Breast epithelium (tissue), 4 donors: ENCODE measurements at places on chromosomes 7 and 10. TPM values are rescaled to one million over a fixed set of nuclear protein-coding genes. Genes with fewer than 3 reads are reported as not detected.

Gene ARMC3
- total RNA-seq = not detected

Gene BLNK
- 2.9 TPM for total RNA-seq

Gene CYP26C1
- total RNA-seq = not detected

Gene WDR91
- total RNA-seq = 21.4 TPM

Gene SLC26A3
- 36.4 TPM for total RNA-seq

Gene NXPH1
- total RNA-seq = not detected

Gene INSYN2A
- total RNA-seq = 0.16 TPM

Gene DNAJB9
- total RNA-seq = 51.2 TPM

- H3K27ac ChIP-seq = no peak overlapping the region
- no peaks in the 10 kb centered on the region for H3K36me3 ChIP-seq
- DNase-seq = no peak
- H3K4me3 ChIP-seq = no peak overlapping the region
- no peaks in the 10 kb centered on the region for H3K4me1 ChIP-seq
Observed at GRCh38 chr7:8251195-8251594, 10.8 kb downstream of the ICA1 start.

GRCh38 chr7:99621271-99621670, 4.5 kb downstream of the ZSCAN25 start:
- H3K27ac ChIP-seq = no peak overlapping the region
- no peak overlapping the region for H3K4me3 ChIP-seq

DNA sequence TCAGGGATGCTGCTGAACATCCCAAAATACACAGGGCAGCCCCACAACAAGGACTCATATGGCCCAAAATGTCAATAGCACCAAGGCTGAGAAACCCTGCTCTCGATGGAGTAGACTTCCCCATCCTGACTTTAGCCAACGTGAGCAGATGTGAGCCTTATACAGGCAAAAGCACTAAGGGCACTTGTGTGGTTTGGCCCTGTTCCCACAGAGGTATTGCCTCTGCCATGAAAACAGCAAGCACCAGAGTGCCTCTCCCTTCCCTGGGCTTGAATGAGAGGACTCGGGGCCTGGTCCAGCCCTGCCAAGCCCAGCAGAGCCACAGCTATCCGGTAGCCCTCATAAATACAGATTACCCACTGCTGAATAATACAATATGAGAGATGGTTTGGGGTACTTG, 47.5 kb downstream of the ACSM6 start:
- no peak for DNase-seq
- H3K4me1 ChIP-seq = no peaks in the 10 kb centered on the region
- peak overlapping the region; percentile 43 for H3K27ac ChIP-seq
- H3K4me3 ChIP-seq = no peak overlapping the region
- no peaks in the 10 kb centered on the region for H3K27me3 ChIP-seq

GRCh38 chr10:16116404-16117304, 256.3 kb upstream of the MINDY3 start:
- H3K36me3 ChIP-seq = no peaks in the 10 kb centered on the region
- no peak for DNase-seq
- no peaks in the 10 kb centered on the region for H3K4me1 ChIP-seq
- H3K4me3 ChIP-seq = no peak overlapping the region
- H3K27me3 ChIP-seq = no peaks in the 10 kb centered on the region
- no peak overlapping the region for H3K27ac ChIP-seq

- H3K4me1 ChIP-seq = no peaks in the 10 kb centered on the region
- no peak for DNase-seq
- no peaks in the 10 kb centered on the region for H3K27me3 ChIP-seq
- no peak overlapping the region for H3K27ac ChIP-seq
- H3K4me3 ChIP-seq = no peak overlapping the region
Observed at GRCh38 chr10:46554166-46554781, 2.2 kb downstream of the GPRIN2 start.

DNA sequence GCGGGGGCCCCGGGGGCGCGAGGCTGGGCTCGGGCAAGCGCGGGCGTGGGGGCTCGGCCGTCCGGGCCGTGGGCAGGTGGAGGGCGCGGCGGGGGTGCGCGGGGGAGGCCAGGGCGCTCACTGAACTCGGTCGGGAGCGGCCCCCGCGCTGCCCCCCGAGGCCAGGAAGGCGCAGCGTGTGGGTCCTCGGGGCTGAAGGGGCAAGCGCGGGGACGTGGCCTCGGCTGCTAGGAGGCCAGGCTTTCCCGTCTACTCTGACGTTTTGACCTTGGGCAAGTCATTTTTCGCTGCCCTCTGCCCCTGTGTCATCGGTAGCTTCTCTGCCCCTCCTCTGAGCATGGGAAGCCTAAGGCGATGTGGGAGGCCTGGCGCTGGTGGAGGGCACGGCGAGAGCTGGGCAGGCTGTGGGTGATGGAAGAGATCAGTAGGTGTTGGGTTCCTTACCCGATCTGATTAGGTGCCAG, 441 bp downstream of the FBH1 start:
- H3K27me3 ChIP-seq = no peaks in the 10 kb centered on the region
- H3K4me3 ChIP-seq = peak overlapping the region; percentile 90
- peaks cover 3% of the 10 kb centered on the region for H3K4me1 ChIP-seq
- H3K27ac ChIP-seq = peak overlapping the region; percentile 94

- no peaks in the 10 kb centered on the region for H3K4me1 ChIP-seq
- DNase-seq = no peak
- no peaks in the 10 kb centered on the region for H3K27me3 ChIP-seq
- H3K36me3 ChIP-seq = peaks cover 11% of the 10 kb centered on the region
Observed at GRCh38 chr7:6026820-6027311, 4.3 kb upstream of the ANKRD61 start.

DNA sequence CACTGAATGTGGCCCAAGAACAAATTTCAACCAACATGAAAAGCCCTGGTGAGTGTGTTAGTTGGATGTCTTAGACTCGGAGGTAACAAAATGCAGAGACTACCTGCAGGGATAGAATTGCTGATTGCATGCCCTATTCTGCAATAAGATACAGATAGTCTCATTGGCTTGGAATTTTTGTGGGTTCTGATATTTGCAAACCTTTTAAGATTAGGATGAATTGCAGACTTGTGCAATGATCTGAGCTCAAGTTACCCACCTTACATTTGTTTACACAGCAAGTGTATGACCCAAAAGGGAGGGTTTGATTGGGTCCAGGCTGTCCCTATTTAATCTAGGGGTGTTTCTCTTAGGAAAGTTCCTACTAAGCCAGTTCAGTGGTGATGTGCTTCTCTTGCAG, 45.4 kb downstream of the GPR37 start:
- no peak overlapping the region for H3K4me3 ChIP-seq
- no peaks in the 10 kb centered on the region for H3K4me1 ChIP-seq
- no peaks in the 10 kb centered on the region for H3K27me3 ChIP-seq
- H3K36me3 ChIP-seq = no peaks in the 10 kb centered on the region

DNA sequence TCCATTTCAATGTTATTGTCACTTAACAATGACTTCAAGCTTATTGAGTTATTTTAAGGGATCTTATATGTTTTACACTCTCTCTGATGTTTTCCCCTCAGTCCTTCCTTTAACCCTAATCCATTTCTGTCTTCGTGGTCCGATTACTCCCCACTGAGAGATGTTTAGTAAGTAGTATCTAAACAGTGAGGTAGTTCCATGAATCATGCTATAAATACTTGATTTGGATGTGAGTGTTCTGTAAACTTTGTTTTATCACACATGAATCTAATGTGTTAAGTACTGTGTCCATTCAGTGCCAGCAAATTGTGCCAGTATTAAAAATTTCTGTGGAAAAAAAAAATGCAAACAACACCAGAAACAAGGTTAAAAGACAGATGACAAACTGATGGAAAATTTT, 18.6 kb downstream of the RPP30 start:
- H3K4me1 ChIP-seq = no peaks in the 10 kb centered on the region
- DNase-seq = no peak
- peaks cover 3% of the 10 kb centered on the region for H3K36me3 ChIP-seq

DNA sequence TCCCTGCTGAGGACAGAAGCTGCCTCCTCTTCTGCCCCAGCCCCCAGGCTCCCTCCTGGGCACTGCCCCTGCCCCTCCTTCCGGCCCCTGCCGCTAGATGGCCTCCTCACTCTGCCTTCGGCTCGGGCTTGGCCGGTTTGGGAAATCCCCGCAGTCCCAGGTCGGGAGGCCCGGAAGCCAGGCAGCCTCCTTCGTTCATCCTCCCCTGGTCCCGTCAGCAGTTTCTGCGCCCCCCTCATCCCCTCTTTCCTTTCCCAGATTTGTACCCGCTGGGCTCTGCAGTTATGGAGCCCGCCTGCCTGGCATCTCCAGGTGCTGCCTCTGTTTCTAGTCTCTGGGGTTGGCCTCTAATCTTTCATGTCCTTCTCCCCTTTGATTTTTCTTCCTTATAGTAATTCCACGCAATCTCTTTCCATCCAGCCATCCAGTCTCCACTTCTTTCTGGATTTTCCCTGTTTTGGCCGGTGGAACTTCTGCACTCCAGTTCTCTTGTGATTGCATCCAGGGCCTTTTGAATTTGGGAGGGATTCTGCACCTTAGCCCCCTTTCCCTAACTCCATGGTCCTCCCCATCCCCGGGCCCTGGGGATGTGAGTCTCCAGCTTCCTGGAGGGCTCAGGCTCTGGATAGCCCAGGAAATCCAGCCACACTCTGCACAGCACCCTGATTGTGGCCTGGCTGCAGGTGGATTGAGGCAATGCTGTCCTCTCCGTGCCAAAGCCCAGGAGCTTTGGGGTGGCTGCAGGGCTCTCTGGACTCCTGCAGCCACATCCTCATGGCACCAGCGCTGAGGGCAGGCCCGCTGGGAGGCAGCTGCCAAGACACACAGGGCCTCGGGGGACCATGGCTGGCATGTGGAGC, 3.3 kb upstream of the SHH start:
- no peaks in the 10 kb centered on the region for H3K36me3 ChIP-seq
- peaks cover under 1% of the 10 kb centered on the region for H3K4me1 ChIP-seq

DNA sequence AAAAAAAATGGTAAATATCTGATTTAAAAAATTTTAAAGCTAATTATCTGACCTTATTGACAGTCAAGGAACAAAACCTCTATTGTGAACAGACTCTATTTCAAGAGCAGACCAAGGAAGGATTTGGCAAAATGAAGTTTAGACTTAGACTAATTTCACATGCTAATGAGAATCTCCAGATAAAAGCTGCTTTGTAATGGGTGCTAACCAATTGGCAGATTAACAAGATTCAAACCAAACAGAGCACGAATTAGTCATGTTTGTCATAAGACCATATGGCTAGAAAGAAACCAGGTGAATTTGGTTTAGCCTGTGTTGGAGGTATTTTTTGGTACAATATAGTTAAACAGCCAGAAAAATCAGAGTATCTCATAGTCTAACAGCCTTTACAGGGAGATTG, 429.1 kb upstream of the NFE2L3 start:
- H3K27me3 ChIP-seq = no peaks in the 10 kb centered on the region
- no peak overlapping the region for H3K4me3 ChIP-seq
- H3K27ac ChIP-seq = peak overlapping the region; percentile 11

GRCh38 chr10:1369197-1369596, 313.0 kb downstream of the WDR37 start:
- H3K36me3 ChIP-seq = no peaks in the 10 kb centered on the region
- no peaks in the 10 kb centered on the region for H3K4me1 ChIP-seq
- DNase-seq = no peak
- H3K4me3 ChIP-seq = no peak overlapping the region
- H3K27me3 ChIP-seq = no peaks in the 10 kb centered on the region

DNA sequence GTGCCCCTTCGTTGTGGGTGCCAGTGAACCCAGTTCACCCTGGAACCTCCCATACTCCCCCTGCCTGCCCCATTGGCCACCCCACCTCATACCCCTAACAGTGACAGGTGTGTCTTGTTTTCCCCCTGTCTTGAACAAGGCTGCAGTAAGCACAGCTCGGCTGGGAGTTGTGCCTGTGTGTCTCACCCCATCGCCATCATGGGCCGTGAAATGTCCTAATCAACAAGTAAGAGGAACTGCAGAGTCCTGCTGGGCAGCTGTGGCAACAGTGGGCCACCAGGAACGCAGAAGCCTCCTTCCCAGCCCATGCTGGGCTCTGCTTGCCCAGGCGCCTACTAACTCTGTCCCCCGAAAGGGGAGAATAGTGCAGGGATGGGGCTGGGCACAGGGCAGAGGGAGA, 91.6 kb downstream of the C10orf105 start:
- no peaks in the 10 kb centered on the region for H3K27me3 ChIP-seq
- H3K4me1 ChIP-seq = no peaks in the 10 kb centered on the region
- no peak for DNase-seq
- H3K36me3 ChIP-seq = no peaks in the 10 kb centered on the region

- DNase-seq = no peak
- H3K4me1 ChIP-seq = no peaks in the 10 kb centered on the region
- no peaks in the 10 kb centered on the region for H3K36me3 ChIP-seq
- no peaks in the 10 kb centered on the region for H3K27me3 ChIP-seq
- no peak overlapping the region for H3K4me3 ChIP-seq
Observed at GRCh38 chr10:132264966-132265889, 42.5 kb downstream of the STK32C start.

- H3K4me1 ChIP-seq = no peaks in the 10 kb centered on the region
- no peak overlapping the region for H3K27ac ChIP-seq
- no peak for DNase-seq
- H3K27me3 ChIP-seq = no peaks in the 10 kb centered on the region
- no peaks in the 10 kb centered on the region for H3K36me3 ChIP-seq
Observed at GRCh38 chr10:57017356-57018037, 656.4 kb upstream of the ZWINT start.

DNA sequence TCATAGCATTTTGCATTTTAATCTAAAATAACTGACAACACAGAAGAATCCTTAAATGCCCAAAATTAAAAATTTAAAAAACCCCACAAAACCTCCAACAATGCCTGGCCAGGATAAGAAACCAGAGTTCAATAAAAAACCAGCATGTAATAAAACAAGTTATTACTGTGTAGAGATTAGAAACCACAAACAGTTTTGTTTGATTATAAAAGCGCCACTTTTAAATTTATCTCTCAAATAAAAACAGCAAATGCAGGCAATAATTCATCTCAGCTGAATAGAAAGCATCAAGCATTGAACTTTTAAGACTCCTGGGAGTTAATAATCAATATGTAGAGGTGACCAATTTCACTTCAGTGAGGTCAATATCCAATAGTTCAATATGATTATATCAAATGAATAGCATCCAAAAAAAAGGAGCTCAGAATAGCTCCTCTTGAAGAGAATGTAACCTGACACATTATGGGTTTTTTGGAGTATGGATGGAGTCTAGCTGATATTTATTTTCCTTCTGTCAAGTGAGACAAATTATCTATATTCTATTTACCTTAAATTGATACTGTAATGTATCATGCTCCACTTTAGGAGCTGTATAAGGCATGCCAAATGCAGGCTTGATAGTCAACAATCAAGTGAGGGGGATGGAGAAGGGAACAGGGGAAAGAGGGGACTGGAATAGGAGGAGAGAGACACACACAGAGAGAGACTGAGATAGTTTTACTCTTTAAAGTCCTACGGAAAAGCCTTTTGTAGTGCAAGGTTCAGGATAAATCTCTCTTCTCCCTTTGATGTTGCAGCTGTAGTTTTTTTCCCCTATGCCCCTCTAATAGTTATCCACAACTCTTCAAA, 130.9 kb downstream of the RSU1 start:
- DNase-seq = no peak
- no peak overlapping the region for H3K27ac ChIP-seq

DNA sequence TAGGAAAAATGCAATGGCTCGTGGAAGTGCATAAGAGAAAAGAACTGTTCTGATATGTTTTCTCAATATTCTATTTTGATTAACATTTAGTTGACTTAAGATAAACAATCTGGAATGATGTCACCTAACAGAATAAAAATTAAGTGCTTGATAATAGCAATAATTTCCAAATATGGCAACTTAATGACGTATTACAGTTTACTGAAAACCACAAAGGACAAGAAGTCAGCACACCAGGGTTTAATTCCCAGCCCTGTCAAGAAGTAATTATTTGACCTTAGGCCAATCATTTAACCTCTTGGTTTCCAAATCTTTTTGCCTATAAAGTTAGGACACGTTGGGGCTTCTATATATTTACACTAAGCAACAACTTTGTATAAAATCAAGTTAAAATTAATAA, 95.7 kb downstream of the CABCOCO1 start:
- H3K4me1 ChIP-seq = no peaks in the 10 kb centered on the region
- no peak for DNase-seq
- H3K27ac ChIP-seq = no peak overlapping the region
- H3K4me3 ChIP-seq = no peak overlapping the region
